GM18507 (cell line): ENCODE measurements at places on chromosomes 6 and 20.

- DNase-seq: no peak
These were observed 93.0 kb upstream of the MAFB start for GRCh38 chr20:40782043-40782368.

DNA sequence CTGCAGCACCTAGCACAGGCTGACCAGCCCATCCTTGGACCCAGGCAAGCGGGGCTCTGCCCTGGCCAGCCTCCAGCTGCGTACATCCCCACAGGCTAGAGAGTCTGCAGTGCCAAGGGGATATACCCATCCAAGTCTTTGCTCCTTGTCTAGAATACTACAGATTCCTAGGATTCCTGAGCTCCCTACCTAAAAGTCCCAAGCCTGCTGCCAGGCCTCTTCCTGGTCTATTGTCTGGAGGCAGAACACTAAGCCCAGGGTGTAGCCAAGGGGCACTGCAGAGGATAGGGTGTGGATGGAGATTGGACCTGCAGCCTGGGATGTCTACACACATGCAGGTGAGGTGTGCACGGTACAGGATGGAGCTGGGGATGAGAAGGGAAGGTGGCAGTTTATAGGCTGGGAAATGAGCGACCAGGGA is 90.0 kb upstream of the SIRPA start:
- no peak for DNase-seq

DNA sequence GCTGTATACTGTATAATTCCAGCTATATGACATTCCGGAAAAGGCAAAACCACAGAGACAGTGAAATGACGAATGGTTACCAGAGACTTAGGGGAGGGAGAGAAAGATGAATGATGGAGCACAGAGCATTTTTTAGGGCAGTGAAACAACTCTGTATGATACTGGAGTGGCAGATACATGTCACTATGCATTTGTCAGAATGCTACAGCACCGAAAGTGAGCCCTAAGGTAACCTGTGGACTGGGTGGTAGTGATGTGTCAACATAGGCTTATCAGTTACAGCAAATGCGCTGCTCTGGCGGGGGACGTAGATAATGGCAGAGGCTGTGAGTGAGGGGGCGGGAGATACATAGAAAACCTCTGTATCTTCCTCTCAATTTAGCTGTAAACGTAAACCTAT is 201.3 kb upstream of the SSTR4 start:
- DNase-seq: no peak

- no peak for DNase-seq
These were observed 85.6 kb downstream of the CD2AP start for GRCh38 chr6:47563162-47563561.

- DNase-seq: peak; percentile 1
These were observed 26.8 kb downstream of the FBXL4 start for GRCh38 chr6:98920904-98921431.

DNA sequence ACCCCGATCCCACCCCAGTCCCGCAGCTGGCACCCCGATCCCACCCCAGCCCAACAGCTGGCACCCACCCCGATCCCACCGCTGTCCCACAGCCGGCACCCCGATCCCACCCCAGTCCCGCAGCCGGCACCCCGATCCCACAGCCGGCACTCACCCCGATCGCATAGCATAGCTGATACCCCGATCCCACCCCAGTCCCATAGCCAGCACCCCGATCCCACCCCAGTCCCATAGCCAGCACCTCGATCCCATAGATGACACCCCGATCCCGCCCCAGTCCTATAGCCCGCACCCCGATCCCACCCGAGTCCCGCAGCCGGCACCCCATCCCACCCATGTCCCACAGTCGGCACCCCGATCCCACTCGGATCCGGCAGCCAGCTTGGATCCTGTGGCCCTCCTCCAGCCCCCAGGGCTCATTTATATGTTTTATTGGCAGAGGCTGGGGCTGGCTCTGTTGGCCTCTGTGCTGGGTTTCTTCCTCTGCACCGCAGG is 897 bp upstream of the GMEB2 start:
- no peak for DNase-seq

DNA sequence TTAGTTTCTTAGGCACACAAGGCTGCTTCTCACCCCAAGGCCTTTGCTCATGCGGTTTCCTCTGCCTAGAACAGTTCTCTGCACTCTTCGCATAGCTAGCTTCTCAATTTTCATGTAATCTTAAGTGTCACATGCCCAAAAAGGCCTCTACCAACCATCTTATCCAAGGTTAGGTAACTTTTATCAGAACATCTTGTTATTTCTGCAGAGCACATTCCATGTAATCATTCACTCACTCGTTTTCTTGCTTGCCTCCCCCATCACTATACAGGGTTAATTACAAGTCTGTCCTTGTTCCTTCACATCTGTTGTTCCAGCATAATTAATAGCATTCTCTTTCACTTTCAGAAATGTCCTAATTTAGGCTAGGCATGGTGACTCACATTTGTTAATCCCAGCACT is 53.8 kb downstream of the NCOA6 start:
- no peak for DNase-seq

- DNase-seq: no peak
These were observed 47.2 kb downstream of the SLC9A8 start for GRCh38 chr20:49859807-49860206.

GRCh38 chr6:11999246-11999645 is 12.9 kb upstream of the HIVEP1 start:
- no peak for DNase-seq

DNA sequence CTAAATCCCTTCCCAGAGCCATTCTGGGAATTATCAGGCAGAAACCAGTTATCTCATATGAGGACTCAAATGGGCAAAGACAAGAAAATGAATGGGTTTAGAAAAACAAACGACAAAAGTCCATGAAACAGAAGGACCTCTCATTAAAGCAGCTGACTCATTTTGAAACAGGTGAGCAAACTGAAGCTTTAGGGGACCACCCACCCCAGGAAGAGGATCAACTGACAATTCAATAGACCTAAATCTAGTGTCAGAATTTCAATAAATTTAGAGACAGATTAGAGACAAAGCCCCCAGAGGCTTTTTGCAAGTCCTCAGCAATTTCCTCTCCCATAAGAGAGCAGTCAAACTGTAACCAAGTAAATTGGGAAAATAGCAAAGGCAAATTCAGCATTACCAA is 333.8 kb downstream of the PTPRT start:
- DNase-seq: no peak

DNA sequence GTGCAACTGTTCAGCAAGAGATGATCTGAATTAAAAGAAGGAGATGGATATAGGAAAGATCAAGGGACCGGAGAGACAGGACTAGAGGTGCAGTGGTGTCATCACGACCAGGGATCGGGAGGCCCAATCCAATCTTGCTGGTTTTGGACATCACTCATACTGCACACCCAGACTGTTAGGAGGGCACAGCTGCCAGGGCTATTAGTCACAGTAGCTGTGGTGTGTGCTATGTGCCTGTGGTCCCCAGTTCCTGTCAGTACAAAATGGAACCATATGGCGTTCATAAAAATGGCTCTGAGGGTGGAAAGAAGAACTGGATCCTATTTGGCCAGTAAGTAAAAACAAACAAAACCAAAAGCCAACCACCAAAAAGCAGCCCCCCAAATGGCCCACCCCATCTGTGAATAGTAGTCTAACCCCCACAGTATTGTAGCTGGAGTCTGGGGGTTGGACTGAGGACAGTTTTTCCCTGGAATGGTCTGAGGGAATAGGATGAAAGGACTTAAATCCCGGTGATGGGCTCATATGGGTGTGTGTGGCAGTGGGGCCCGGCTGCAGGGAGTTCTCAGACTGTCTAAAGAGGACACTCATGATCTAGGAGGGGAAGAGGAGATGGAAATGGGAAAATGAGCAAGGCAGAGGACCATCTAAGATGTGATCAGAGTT is 9.3 kb upstream of the NNAT start:
- no peak for DNase-seq

GRCh38 chr6:40369042-40369441 is 218.1 kb downstream of the LRFN2 start:
- no peak for DNase-seq

DNA sequence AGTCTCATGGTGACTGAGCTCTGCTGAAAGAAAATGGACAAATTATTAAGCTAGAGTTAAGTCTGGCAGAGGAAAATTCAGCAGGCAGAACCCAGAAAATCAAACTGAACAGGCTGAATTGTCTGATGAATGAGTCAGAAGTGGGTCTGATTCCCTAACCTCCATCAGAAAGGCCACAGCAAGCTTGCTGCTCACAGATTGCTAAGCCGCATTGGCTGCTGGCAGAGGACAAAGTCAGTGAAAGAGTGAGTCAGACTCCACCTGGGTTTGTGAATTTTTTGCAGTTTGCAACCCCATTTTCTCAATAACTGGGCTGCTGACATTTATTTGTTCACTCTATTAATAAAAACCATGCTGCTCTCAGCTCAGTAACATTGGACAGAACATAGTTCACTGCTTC is 191.3 kb downstream of the EPM2A start:
- no peak for DNase-seq

GRCh38 chr20:6919792-6920468 is 152.4 kb downstream of the BMP2 start:
- DNase-seq: no peak

DNA sequence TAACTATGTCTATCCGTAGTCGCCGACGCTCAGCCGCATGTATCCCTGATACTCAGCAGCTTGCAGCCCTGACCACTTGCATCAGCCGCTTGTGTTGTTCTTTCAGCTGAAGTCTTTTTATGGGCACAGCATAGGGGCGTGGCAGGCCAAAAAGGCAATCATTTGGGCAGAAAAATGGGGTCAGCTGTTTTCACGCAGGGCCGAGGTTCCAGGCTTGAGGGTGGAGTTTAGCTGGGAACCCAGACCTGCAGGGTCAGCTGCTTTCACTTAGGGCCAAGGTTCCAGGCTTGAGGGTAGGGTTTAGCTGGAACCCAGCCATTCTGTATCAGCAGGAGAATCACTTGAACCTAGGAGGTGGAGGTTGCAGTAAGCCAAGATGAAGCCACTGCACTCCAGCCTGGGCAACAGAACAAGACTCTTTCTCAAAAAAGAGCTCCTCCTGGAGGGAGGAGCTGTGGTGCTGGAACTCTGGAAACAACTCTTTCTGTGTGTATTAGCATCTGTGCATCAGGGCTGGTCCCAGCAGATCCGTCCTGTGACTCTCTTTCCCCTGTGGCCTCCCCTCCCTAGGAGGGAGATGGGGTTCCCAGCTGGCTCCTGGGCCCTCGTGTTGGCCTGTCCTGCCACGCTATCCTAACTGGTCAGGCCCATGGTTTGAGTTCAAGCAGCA is 56.9 kb upstream of the PRND start:
- no peak for DNase-seq

- no peak for DNase-seq
These were observed 13.1 kb downstream of the RRAGD start for GRCh38 chr6:89398762-89399525.

- DNase-seq: no peak
These were observed 12.9 kb downstream of the PPP1R16B start for GRCh38 chr20:38818113-38819065.

DNA sequence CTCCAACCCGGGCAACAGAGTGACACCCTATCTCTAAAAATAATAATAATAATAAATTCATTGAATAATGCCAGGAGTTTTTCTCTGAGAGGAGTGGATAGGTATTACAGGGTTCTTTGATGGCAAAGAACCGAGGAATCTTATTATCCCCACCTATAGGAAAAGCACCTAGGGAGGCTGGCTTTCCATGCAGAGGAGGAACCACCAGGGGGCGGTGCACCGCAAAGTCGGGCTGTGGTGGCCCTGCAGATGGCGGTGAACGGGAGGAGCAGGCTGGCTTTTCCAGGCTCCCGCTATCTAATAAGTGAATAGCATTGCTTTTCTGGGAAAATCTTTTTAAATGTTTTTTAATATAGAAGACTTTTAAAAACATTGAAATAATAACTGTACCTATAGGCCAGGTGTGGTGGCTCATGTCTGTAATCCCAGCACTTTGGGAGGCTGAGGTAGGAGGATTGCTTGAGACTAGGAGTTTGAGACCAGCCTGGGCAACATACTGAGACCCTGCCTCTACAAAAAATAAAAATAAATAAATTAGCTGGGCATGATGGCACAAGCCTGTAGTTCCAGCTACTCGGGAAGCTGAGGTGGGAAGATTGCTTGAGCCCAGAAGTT is 864.2 kb downstream of the KIF16B start:
- DNase-seq: peak; percentile 28

DNA sequence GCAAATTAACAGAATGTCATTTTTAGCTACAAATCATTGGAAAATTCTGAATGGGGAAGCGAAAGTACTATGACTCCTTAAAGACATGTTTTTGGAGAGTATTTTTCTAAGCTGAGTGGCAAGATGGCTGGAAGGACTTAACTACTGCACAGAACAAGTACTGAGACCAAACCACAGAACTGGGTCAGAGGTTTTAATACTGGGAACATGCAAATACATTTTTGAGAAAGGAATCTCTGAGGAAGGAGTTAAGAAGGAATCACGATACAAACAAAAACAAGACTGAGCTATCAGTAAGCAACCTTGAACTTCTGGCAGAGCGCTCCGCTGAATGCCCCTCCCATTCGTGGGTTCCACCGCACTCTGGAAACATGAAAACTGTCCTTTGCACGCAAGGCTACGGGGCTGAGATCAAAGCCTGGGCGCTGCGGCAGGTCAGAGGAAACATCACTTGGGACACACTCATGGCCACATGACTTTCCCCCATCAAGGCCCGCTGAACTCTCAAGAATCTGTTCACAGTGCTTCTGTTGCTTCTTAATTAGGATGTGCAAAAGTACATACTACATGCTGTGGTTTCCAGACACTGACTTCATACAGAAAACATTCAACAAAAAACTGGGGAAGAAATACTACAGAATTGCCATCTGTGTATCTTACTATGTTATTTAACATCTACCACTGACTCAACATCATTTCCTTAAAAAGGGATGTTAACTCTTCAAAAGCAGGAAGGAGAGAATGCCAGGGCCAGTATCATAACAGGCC is 27.8 kb downstream of the SLC23A2 start:
- no peak for DNase-seq

DNA sequence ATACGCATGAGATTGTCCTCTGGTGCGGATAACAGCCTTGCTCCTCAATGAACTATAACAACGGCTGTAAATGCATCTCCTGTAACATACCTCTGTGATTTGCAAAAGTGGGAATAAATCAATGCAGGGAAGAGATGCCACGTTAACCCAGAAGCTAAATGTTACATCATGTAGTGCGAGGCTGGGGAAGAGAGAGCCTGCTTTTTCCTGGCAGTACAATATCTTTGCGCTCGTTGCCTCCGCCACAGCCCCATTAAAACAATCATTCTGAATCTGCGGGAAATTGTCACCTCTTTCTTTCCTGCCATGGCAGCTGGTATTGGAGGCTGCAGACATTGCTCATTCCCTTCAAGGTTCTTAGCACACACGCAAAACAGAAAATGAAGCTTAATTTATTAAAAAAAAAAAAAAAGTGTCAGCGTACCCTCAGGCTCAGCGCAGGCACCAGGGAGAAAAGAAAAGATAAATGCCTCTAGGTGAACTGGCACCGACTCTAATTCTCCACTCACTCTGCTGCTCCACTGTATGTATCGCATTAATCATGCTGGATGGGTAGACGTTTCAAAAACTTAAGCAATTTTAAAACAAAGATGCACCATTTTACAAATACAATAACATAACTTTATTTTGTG is 70.2 kb upstream of the TFB1M start:
- no peak for DNase-seq
